ENCODE measurements at places on chromosomes 12 and 14.

GRCh38 chr12:91432089-91432488 is 249.5 kb upstream of the DCN start:
- no peak for DNase-seq

DNA sequence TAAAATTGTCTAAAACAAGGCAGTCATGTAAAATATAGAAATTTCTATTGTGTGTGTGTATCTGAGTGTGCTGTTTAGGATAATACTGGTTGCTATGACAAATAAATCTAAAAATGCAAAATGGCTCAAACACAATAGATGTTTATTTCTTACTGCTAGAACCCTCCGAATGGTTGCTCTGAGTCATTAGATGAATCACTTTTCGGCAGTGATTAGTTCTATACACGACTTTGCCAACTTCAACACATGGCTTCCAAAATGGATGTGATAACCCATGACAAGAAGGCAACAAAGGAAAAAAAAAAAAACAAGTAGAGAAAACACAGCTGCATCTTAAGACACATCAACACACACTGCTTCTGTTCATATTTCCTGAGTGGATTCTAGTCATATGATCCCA is 729.2 kb downstream of the AACS start:
- DNase-seq = no peak

- DNase-seq = no peak
Observed at GRCh38 chr12:57657744-57658143, 24.7 kb upstream of the B4GALNT1 start.

DNA sequence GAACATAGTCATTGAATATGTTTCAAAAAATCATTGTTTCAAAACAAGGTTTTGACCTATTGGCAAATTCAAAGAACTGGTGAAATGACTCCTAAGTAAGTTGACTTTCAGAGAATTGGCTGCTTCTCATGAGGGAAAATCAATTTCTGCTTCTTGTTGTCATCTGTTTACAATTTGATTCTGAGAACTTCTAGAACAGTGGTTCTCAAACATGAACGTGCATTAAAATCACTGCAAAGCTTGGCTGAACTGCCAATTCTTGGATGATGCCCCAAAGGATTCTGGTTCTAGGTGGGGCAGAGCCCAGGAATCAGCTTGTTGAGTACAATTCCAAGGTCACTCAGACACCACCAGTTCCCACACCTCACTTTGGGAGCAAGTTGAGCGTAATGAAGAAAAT is 83.9 kb downstream of the ZFP36L1 start:
- no peak for DNase-seq

- DNase-seq = no peak
Observed at GRCh38 chr12:106704081-106704480, 70.4 kb upstream of the RIC8B start.

Data from CD4-positive, alpha-beta T cell treated with Interleukin-4 for 4 hours (primary cell).